ENCODE measurements at places on chromosomes 2 and 18.
A peak's percentile ranks its signal among the peaks of the same experiment; 100 is the strongest.

DNA sequence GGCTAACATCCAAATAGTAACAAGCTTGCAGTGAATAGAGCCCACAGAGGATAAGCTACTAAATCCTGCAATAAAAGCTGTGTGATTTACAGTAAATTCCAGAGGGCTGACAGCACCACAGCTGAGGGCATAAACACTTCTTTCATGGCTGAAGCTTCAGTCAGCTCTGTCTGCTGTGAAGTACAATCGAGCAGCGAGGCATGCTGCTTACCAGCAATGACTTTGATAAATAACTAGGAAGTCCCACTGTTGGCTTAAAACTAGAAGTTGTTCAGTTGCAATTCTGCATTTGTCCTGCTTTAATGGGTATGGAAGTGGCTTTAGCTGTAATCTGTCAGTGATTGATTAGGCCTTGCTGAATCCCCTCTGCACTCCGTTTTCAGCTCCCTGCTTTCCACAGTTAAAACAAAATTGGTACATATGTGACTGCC is 65.2 kb upstream of the FIGN start:
- DNase-seq, result no peak

DNA sequence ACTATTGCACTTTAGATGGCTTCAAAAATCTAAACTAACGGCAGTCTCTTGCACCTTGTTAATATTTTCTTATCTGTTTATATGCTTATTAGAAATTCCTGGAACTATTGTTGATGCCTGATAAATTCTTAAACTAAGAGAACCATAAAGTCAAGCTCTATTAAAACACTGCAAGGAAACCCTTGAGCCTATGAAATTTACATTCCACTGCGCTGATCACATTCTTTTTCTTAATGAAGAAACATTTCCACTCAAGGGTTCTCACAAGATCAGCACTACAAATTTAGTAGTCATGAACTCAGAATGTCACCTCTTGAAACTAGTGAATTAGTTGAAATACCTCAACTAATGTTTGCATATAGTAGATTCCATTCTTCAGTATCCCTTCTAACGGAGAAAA is 331.8 kb upstream of the SLC8A1 start:
- no peak for DNase-seq

- DNase-seq, result no peak
Measured at GRCh38 chr18:41391616-41392595, 563.1 kb upstream of the PIK3C3 start.

- DNase-seq, result no peak
Measured at GRCh38 chr18:42860011-42860410, 255.5 kb downstream of the RIT2 start.

GRCh38 chr2:211404098-211404497 is 847.7 kb downstream of the CPS1 start:
- DNase-seq, result no peak

GRCh38 chr18:46715062-46715461 is 41.8 kb downstream of the ST8SIA5 start:
- DNase-seq, result no peak

GRCh38 chr2:11103984-11104793 is 51.1 kb upstream of the SLC66A3 start:
- DNase-seq, result no peak

DNA sequence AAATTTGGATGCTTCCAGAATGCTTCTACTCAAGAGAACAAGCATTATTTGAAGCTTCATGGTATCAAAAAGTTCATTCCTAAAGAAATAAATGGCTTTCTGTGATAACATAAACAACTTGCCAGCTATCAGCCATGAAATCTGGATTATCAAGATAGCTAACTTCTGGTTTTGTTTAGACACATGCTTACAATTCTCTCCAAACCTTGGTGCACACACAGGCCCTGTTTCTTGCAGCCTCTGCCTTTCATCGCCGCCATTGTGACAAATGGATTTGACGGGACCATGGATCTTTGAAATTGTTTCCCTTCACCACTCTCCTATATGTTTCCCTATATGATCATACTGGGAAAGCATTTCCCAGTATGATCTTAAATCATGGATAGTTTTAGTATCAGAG is 47.9 kb upstream of the CABLES1 start:
- DNase-seq, result no peak

GRCh38 chr2:75736276-75736675 is 25.6 kb upstream of the GCFC2 start:
- no peak for DNase-seq

DNA sequence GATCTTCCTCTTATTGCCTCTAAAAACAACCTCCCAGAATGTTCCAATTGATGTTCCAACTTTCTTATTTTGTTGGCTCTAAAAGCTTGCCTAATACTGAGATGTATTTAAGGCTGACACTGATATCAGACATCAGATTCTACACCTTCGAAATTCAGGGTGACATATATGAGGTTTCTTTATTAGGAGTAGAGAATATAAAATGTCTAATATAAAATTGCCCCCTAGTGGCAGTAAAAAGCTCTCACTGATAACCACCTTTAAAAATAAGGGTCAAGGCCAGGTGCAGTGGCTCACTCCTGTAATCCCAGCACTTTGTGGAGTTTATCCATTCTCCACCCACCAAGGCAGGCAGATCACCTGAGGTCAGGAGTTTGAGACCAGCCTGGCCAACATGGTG is 789.7 kb upstream of the SLC39A10 start:
- no peak for DNase-seq

DNA sequence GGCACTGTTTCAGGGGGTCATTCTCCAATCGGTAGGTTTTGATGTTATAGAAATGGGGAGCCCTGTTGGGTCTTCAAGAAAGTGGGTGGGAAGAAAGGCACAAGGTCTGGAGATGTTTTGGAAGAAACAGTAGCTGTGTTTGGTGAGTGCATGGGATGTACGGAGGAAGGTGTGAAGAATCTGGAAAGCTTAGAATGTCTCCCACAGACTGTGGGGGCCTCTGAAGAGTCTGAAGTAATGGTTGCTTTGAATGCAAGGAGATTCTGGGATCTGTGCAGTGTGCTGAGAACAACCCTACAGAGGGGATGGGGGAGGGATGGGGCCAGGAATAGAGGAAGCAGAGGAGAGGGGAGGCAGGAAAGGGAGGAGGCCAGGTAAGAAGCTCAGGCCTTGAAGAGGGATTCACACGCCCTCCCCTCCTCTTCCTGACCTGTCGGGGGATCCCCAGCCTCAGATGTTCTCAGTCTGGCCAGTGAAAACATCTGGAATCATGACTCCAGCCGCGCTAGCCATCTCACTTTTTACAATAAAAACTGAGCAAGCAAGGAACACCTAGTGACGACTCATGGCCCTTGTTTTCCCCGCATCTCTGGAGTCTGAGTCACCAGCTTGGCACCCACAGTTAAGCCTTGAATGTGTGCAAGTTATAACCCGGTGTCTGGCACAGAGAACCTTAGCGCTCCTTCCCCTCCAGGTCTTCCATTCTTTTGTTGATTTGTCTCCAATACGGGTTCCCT is 74.2 kb downstream of the SH3BP4 start:
- no peak for DNase-seq

DNA sequence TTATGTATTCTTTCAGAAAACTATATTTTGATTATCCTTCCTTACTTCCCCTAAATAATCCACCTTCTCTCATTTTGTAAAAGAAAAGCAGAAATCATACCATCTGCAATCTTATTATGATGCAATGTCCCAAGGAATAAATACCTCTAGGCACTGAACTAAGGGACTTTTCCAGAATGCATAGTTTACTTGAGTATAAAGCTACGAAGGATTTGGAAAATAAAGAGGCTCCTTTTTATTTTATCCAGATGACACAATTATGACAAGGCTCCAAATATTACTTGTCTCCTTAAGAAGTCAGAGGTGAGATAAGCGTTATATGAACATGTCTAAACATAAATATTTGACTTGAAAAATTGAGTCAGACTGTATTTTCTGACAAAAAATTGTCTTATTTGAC is 72.1 kb downstream of the COL3A1 start:
- no peak for DNase-seq

DNA sequence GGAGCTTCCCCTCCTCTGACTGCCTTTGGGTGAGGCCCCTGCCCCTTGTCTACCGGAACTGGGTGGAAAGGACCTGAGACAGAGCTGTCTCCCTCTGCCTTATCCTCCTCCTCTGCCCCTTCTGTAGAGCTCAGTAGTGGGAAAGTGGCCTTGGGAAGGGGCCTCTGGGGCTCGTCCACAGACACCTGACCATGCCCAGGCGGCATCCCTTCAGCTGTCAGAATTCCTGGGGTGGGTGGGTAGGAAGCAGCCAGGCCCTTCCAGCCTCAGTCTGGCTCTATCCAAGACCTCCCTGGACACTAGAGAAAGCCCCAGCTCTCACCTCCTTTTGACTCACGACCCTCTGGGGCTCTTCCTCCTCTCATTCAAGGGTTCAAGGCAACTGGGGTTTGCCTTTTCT is 35.6 kb downstream of the B3GNT2 start:
- DNase-seq, result no peak

DNA sequence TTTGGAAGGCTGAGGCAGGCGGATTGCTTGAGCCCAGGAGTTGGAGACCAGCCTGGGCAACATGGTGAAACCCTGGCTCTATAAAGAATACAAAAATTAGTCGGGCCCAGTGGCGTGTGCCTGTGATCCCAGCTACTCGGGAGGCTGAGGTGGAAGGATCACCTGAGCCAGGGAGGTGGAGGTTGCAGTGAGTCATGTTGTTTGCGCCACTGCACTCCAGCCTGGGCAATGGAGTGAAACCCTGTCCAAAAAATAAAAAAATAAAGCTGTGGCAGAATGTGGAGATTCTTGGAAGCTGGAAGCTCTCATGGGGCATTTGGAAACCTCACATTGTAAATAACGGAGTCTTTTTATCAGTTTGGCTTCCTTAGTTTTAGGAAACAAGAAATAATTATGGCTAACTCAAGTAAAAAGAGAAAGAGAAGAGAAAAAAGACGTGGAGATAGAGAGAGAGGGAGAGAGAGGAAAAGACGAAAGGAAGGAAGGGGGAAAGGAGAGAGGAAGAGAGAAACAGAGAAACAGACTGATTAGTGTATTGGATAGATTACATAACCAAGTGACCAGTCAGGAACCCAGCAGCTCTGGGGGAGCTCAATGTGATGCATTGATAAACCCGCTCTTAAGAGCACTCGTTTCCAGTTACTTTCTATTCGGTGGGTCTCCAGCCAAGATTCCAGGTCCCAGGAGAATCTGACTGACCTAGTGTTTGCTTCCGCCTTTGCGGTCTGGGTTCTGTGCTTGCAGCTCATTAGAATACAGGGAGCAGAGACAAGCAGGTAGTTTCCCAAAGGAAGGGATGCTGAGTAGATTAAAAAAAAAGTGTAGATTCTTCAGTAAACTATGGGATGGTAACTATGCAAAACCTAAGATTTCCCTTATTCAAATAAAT is 1.1 kb upstream of the SPAST start:
- DNase-seq, result peak; percentile 56

DNA sequence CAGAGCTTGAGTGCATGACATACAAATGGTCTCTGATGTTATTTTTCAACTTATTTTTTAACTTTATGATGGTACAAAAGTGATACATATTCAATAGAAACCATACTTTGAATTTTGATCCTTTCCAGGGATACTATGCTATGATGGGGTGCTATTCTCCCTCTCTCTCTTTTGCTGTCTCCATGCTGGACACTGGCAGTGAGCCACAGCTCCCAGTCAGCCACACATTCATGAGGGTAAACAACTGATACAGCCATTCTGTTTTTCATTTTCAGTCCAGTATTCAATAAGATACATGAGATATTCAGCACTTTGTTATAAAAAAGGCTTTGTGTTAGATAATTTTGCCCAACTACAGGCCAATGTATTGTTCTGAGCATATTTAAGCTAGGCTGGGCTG is 859.3 kb upstream of the KLHL29 start:
- no peak for DNase-seq

GRCh38 chr2:20443276-20443920 is 3.5 kb upstream of the RHOB start:
- peak; percentile 56 for DNase-seq

- no peak for DNase-seq
Measured at GRCh38 chr2:12498704-12499103, 218.0 kb upstream of the TRIB2 start.

DNA sequence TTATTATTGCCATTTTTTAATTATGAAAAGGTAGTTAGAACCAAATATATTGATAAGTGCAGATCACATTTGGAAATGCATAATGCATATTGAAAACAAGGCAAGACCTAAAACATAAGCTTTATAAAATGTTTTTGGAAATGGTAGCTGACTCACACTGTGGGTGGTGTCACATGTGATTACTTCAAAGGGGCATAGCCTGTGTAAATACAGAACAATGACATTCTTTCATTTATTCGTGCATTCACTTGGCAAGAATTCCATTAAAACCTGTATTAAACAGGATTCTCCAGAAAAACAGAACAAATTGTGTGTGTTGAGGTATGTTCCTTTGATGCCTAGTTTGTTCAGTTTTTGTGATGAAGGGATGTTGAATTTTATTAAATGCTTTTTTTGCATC is 427.3 kb upstream of the ST6GAL2 start:
- no peak for DNase-seq

DNA sequence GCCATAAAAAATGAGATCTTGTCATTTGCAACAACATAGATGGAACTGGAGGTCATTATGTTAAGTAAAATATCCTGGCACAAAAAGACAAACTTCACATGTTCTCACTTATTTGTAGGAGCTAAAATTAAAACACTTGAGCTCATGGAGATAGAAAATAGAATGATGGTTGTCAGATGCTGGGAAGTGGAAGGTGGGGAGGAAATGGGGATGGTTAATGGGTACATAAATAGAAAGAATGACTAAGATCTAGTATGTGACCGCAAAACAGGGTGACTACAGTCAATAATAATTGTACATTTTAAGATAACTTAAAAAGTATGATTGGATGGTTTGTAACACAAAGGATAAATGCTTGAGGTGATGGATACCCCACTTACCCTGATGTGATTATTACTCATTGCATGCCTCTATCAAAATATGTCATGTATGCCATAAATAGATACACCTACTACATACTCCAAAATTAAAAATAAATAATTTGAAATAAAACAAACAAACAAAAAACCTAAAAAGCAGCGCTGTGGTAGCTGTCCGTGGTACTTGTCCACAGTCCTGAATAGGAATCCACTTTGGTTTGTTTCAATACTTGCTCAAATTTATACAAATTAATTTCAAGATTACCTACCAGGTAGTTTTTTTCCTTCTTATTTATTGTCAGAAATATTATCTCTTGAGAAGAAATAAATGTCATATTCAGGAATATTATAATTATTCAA is 224.5 kb downstream of the DLGAP1 start:
- DNase-seq, result no peak

DNA sequence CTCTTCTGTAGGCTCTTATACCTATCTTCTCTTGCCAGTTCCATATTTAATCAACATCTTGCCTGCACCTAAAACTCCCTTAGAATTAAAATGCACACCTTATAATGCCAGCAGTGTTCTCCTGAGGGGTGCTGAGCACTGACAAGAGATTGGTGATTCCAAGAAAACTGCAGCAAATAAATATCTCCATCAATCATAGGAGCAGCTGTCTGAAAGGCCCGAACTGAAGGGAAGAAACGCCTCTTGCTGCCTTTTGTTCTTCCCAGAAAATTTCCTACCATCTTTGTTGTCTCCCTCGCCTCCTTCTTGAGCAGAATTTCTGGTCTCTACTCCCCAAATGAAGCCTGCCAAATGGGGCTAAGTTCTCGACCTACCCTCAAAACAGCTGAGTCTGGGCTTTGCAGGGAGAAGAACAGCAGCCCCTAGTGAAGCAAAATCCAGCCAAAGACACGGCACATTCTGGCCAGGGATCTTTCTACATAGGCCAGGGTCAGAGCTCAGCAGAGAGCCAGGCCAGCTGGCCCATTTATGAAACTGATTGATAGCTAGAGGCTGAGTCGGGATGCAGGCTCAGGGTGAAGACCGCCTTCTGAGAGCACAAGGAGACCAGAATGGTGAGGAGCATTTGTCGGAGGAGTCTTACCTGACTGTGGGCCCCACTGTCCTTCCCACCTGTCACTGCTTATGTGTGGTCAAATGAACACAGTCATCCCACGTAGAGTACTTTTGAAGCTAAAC is 20.4 kb upstream of the TMEM247 start:
- no peak for DNase-seq
